SJCRH30 (cell line): ENCODE measurements at places on chromosomes 2 and 18. TPM values are rescaled to one million over a fixed set of nuclear protein-coding genes. Genes with fewer than 3 reads are reported as not detected.

- no peak for DNase-seq
These were observed 1024.9 kb downstream of the BCL11A start for GRCh38 chr2:59528525-59528924.

Gene CRYBA2
- total RNA-seq: 0.15 TPM in 1 of 2 replicates, not detected in the other

- no peak for DNase-seq
These were observed 18.8 kb upstream of the TNS1 start for GRCh38 chr2:218021536-218022071.

Gene C18orf54
- total RNA-seq: 9.1 and 9.8 TPM in 2 replicates

Gene PAIP2B
- total RNA-seq: 2.8 and 3.1 TPM in 2 replicates

GRCh38 chr18:56900195-56901094, 246.4 kb upstream of the BOD1L2 start:
- no peak for DNase-seq

Gene DIPK1C
- not detected in 2 replicates for total RNA-seq

DNA sequence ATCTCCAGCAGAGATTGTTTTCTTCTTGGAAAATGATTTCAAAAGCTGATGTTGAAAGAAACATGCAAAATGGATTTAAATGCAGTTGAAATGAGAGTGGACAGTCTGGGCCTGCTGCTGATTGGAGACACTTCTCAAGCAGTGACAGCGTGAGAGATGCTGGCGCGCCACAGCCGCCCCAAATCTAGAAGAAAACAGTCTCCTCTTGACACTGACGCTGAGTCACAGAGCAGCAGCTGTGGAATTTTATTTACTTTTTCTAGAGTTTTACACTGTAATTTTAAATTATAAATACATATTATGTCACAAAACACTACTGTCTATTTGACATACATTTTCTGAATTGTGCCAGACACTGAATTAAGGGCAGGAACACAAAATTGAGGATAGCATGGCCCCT, 121.8 kb upstream of the TMEM200C start:
- no peak for DNase-seq

DNA sequence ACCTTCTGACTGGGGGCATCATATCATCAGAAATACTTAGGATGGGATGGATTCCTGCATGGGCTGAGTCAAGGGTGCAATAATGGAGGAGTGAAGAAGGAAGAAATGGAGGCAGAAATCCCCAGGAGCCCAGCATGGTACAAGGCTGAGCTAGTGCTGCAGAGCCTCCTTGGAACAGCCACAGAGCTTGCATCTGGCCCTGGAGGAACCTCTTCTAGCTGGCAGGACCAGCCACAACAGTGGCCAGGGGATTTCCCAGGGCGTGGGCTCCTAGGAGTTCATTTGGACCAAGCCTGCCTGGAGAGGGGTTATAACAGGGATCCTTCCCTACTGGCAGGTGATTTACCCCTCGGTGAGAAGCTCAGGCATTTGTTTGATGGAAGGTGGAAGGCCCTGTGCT, 4.7 kb upstream of the IL37 start:
- no peak for DNase-seq

Gene AKAIN1
- not detected in 2 replicates for total RNA-seq

Gene ADGRF3
- 0.14 and 0.71 TPM in 2 replicates for total RNA-seq

Gene PDE11A
- 0.43 and 0.66 TPM in 2 replicates for total RNA-seq

- no peak for DNase-seq
These were observed 7.7 kb upstream of the EHD3 start for GRCh38 chr2:31226266-31226665.

Gene ANKRD23
- total RNA-seq: 0.58 and 1.1 TPM in 2 replicates

Gene EDAR
- 0.08 TPM in 1 of 2 replicates, not detected in the other for total RNA-seq

Gene NT5C1B
- total RNA-seq: not detected in 2 replicates
